NCI-H1694 (cell line): ENCODE measurements at places on chromosomes 1 and 21.
A peak's percentile ranks its signal among the peaks of the same experiment; 100 is the strongest.

DNA sequence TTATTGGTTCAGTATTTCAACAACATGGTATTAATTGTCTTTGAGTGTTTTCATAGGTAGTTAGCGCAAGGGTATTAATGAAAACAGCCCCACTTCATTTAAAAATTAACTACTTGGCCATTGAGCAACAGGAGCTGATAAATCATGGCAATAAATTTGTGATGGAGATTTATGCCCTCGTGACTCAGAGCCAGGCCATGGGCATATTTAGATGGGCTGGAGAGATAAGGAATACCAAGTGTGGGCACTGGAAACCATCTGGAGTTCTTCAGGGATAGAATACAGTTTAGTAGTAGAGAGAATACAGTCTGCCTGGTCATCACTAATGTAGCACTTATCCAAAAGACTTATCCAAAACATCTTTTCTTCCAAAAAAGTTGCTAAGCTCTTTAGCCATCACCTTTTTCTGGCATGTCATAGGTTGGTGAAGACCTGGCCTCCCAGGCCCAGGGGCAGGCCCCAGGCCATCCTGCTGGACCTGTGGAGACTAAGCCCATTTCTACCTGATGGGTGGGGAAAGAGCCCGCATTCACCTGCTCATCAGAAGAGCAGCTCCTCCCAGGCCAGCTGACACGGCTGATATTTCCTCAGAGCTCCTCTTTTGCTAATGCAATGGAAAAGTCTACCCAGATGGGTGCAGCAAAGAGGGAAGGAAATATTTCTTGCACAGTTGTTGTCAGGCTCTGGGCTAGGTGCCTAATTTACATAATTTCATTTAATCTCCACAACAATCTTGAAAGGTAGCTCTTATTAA is 238.0 kb downstream of the TM2D1 start:
- DNase-seq = no peak

DNA sequence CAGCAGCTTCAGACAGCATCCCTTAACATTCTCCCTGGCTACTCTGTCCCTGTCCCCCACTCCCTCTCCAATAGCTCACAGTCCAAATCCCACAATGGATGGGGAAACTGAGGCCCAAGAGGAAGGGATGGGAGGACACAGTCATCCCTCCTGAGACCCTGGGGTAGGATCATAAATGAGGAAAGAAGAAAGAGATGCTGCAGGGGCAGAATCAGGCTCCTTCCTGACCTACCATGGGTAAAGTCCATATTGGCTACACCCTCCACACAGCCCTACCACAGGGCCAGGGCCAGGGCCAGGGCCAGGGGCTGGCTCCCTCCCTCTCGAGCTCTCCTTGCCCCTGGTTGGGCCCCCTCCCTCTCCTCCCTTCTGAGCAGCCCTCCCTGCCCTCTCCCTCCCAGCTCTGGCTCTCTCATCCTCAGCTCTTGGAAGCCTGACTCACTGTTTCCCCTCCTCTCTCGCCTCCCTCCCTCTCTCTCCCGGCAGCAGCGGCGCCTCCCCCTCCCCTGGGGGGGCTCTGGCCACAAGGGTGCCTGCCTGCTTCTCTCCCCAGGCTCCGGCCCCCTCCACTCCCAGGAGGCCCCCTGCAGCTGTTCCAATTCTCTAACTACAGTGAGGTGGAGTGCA is 4.9 kb downstream of the AHDC1 start:
- DNase-seq = no peak

GRCh38 chr1:116832308-116832931 is 77.3 kb upstream of the PTGFRN start:
- no peak for DNase-seq

DNA sequence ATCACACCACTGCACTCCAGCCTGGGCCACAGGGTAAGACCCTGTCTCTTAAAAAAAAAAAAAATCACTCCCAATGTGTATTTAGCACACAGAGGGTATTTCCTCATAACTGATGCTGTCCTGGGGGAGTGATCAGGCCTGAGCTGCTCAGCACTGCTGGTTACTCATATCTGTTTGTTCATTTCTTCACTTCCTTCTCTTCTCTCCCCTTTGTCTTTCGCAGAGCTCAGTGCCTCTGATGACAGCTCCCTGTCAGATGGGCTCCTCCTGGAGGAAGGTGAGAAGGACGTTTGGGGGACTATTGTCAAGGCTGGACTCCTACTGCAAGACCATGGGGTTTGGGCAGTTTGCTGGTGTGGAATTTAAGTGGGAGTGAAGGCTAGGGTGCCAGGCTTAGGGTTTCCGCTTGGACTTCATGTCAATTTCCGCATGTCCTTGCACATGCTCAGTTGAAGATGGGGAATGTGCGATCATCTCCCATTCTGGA is 13.0 kb downstream of the INAVA start:
- no peak for DNase-seq

DNA sequence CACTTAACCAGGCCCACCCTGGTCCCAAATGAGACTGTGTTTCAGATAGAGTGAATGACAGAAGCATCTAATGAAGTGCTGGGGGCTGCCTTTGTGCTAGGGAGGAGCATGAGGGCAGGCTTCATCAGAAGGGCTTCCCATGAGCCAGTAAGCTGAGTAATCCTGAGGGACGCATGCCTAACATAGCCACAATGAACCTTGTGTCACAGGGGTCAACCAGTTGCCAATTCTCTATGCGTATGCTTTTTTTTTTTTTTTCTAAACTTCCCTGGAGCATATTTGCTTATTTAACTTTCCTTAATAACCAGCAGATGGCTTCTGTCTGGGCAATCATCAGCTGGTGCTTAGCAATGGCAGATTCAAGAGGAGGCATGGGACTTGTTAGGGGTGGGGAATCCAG is 25.5 kb upstream of the CYP2J2 start:
- DNase-seq = no peak

DNA sequence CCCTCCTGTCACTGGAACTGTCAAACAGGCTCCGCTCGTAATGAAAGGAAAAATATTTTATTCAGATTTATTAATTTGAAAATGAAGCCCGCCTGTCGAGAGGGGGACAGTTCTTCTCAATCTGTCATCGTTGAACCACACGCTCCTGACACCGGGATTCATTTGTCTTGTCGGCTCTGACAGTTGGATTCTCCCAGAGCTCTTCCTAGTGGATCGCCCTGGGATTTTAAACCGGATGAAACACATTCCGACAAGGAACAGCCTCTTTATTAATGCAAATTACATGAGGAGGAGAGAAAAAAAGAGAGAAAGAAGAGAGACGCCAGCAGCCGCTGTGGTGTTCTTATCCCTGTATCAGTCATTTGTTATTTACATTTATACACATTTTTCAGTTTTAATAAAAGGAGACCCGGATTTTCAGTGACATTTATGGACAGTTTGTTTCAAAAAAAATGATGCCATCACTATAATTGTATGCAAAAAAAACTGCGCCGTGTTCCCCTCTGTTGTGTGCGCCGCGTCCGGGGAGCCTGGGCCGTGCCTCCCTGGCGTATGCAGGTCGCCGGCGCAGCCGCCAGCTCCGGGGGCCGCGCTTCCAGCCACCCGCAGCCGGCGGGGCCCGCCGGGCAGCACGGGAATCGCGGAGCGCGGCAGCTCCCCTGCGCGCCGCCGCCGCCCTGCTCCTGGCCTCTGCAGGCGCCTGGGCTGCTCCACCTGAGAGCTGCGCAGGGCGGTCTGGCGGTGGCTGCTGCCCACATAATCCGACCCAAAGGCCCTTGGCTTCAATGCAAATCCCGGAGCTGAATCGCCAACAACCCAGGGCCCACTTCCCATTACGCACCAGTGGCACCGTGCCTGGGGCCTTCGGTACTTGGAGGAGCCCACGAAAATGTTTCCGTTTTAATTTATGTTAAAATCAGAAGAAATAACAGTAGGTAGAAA is 237.9 kb upstream of the PBX1 start:
- DNase-seq = no peak

GRCh38 chr1:220189750-220190347 is 82.4 kb downstream of the RAB3GAP2 start:
- DNase-seq = peak; percentile 31

DNA sequence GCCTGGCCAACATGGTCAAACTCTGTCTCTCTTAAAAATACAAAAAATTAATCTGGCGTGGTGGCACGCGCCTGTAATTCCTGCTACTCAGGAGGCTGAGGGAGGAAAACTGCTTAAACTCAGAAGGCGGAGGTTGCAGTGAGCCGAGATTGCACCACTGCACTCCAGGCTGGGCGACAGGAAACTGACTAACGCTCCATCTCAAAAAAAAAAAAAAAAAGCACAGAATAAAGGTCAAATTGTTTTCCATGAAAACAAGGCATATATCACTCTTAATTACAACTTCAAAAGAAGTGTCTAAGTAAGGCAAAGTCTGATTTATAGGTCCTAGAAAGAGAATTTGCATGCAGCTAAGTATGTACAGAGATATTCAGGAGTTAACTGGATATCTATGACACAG is 25.6 kb downstream of the EYA3 start:
- no peak for DNase-seq

DNA sequence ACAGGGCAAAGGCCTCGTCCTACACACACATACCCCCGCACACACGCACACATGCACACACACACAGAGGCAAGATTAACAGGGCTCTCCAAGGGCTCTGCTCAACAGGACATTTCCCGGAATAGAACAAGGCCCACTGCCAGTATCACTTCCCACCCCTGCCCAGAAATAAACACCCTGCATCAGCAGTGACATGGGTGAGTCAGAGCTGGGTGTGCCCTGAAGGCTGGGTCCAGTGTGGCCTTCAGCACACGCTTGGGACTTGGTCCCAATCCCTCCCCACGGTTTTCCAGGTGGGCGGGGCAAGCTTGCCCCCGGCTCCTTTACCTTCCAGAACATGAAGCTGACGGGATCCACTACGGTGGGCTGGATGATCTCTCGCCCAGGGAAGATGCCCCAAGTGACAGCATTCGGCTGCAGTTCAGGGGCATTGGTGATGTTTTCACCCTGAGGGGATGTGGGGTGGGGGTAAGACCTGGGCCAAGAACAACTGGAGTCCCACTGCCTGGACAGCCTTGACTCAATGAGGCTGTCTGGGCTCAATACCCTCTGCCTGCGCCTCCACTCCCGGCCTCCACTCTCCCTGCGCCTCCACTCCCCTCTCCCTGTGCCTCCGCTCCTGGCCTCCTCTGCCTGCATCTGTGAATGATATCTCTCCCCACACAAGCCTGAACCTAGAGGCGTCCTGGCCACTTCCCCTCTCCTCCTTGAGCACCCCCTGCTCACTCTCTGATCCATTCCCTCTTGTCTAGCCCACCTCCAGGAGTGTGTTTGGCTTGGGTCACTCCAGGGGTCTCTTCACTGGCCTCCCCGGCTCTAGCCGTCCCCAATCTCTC is 14.7 kb downstream of the MTHFR start:
- no peak for DNase-seq

- no peak for DNase-seq
Measured at GRCh38 chr1:62184336-62184735, 10.3 kb upstream of the L1TD1 start.

DNA sequence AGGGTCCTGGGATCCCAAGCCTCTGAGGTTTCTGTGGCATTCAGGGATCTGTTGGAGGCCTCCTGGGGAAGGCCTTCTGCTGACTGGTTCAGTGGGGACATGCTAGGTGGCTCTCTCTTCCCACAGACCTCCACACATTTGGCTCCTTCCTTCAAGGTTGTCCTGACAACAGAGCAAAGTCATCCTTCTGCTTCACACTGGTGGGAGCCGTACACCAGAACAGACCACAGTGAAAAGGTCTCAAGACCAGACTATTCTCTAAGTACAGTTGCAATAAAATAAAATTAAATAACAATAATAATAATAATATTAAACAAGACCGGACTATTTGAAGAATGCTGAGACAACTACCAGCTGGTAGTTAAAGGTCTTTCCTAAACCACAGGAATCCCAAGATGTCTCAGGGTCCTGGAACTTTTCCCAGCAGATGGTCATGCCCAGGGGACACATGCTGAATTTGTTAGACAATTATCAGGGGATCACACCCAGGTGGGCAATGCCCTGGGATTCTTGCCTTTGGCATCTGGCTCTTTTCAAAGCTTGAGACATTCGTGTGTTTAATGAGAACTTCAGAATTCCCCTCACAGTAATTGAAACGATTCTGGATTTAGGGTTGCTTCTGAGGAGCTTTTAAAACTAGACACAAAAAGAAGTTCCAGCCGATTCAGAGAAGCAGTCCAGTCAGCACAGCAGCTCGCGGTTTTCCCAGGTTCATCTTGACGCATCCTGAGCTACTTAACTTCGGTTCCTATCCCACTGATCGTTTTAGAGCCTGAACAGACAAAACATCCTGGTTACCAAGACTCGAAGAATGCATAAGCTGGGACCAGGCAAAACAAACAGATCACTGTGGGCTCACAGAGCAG is 22.9 kb downstream of the HTR1D start:
- no peak for DNase-seq

- no peak for DNase-seq
Measured at GRCh38 chr1:228998179-228998578, 262.9 kb downstream of the RHOU start.

DNA sequence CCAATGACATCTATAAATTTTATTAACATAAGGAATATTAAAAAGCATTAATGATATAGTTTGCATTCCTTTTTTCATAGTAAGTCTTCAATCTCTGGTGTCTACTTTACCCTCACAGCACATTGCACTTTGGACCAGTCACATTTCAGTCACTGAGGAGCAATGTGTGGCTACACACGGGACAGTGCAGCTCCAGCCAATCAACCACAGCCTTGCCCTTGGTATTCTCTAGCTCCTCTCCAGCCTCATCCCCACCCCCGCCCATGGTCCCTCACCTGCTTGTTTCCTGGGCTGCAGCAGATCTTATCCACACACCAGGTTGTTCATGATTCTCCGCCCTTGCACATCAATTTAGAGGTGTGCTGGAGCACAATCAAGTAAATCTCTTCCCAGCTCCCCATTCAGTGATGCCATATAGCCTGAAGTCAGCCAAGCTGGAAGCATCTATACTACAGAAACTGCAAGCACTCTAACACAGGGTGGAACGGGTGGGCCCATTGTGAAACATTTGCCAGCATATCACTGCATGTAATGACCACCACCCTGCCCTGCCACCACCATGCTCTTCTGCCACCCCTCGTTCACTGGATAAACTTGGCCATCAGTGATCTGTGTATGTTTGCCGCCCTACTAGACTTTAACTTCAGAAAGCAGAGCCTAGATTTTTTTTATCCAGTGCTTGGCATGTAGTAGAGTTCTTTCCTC is 93.0 kb upstream of the SLC44A3 start:
- no peak for DNase-seq

DNA sequence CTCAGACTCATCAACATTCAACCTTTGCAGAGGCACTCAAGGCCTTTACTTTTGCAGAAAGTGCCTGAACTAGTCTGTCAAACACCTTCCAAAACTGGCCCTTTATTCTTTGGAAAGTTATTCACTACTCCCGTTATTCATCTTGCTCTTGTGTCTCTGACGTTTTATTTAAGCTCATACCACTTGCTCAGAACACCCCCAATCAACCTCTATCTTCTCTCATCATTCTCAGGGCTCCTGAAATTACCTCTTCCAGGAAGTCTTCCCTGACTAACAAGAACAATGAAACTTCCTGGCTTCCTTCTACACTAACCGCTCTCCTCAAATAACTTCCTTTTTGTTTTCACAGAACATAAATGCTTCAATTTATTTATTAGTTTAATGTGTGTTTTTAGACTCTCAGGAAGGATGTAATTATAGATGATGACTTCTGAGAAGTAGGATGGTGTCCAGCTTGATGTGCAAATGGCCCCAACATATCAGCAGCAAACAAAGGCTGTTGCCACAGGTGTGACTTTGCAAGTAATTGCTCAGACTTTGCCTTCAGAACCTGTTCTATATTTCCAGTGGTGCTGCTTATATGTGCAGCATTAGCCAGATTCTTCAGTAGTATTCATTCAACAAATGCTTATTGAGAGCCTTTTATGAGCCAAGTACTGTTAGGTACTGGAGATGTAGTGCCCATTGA is 22.8 kb upstream of the BATF3 start:
- DNase-seq = no peak

- no peak for DNase-seq
Measured at GRCh38 chr1:112196731-112197130, 199.3 kb upstream of the CTTNBP2NL start.
